ENCODE measurements at places on chromosomes 1 and 21.

GRCh38 chr1:232047473-232047872 is 420.9 kb downstream of the DISC1 start:
- no peak for DNase-seq

- DNase-seq = no peak
Observed at GRCh38 chr1:41158966-41159365, 83.1 kb downstream of the SCMH1 start.

DNA sequence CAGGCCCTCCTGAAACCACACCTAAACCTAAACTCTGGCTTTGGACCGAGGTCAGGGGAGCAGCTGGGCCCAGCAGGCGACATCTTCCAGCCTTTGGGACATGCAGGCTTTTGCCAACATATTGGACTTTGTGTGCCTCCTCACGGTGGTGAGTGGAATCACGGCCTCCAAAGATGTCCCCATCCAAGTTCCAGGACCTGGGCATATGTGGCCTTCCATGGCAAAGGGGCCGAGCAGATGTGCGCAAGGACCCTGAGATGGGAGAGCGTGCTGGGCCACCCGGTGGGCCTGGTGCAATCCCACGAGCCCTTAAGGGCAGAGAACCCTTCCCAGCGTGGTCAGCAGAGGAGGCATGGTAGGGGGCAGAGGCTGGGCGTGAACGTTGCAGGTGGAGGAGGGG is 160.8 kb upstream of the C1orf174 start:
- no peak for DNase-seq

DNA sequence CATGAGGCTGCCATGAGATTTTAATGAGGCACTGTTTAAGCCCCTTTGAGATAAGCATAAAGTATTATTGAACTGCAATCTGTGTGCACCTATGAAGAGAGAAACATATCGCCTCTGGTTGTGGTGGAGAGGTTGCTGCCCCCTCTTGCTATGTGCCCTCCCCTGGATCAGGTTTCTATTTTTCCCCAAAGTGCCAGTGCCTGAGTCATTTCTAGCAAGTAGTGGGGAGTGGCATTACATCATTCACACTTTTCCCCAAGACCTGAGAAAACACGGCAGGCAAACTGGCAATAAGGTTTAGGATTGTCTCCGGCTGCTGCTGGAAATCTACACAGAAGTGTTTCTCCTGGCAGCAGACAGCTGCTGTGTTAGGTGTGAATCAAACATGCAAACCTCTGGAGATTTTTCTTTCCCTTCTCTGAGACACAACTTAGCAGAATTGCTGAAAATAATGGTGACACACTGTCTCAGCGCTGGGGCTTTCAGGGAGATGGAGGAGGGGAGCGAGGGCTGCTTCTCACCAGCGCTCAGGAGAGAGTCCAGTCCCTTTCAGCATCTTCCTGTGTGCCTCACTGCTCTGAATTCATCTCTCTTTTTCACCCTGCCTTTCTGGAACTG is 13.7 kb upstream of the RGS16 start:
- no peak for DNase-seq

- DNase-seq = no peak
Observed at GRCh38 chr1:55654750-55655149, 439.6 kb upstream of the USP24 start.

DNA sequence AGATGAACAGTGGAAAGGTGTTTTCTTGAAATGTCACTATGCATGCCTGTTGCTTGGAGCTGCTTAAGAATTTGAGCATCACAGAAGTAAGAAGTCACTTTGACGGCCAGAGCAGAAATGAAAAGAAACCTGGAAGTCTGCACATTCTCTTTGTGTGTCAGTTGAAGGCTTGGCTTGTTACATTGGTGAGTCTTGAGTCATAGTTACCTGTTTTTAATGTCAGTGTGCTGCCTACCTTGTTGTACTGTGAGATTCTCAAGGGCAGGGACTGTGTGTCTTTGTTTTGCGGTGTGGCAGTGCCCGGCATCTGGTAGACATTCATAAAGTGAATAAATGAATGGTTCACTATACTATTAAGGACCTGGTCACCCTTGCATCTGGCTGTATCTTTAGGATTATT is 9.9 kb downstream of the OTUD3 start:
- DNase-seq = no peak

DNA sequence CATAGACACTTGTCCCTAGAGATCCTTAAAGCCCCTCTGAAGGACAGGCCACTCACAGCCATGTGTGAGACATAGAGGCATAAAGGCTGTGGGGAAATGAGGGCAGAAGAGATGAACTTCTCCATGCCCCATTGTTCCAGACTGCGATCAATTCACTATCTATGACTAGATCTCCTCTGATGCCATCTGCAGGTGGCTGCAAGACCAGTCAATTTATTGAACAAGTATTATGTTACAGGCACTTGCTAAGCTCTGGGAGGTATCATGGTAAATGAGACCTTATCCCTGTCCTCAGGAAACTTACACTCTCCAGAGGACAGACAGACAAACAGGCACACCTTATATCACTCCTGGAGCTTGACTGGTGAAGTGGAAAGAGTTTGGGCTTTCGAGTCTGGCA is 22.9 kb downstream of the UBIAD1 start:
- DNase-seq = no peak

DNA sequence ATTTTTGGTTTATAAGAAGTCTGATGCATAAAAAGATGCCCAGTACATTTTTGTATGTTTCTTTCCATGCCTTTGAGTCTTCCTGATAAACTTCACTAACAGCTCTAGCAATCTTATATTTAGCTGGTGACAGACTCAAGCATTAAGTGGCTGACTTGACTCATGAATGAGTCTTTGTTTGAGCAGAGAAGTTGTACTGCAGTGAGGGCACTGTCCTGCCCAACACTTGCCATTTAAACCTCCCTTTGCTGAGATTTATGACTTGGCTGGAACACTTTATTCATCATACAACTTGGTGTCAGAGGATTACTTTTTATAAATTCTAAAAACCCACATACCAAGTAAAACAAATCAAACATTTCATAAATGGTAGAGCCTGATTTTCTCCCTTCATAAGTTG is 14.6 kb upstream of the CAMSAP2 start:
- DNase-seq = no peak

DNA sequence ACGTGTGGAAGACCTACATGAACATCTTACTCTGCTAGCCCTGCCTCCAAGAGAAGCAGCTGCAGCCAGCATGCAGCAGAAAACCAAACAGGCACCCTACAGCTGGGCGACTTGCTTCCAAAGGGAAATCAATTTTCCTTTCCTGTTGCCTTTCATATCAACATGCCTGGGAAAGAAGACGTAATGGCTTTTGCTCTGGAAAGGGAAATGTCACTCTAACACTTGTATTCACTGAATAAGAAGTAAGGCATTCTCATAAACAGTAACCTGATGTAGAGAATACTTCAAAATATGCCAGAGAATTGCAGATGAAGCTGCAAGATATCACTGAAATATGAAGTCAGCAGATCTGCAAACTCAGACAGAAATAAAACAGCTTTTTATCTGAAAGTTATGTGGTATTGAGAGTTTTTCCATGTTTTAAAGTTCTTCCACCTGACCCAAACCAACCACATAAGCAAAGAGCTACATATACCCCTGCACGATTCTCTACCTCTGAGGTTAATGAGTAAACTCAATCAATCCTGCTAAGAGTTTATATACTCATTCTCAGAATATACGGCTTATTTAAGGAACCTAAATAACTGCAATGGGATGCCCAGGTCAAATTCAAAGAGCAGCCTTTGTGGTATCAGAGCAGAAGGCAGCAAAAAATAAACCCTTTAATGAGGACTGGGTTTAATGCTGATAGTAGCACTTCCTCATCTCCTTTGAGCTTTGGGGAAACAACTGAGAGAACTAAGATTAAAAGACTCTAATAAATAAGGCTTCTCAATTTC is 150.9 kb downstream of the RERE start:
- no peak for DNase-seq

DNA sequence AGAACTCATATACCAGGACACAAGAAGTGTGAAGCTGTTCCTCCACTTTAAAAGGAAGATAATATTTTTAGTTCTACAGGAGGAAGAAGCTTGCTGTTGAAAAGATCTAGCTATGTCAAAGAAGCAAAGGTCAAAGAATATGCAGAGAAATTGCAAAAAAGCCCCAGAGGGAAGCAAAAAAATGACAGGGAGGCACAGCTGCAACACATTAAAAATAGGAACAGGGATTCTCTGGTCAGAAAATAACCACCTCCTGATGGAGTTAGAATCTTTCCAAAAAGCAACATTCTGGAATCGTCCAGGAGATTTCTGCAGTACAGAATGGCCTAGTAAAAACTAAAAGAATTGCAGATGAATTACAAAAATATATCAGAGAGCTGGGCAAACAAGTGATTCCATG is 238.9 kb upstream of the PRMT6 start:
- no peak for DNase-seq

GRCh38 chr1:230919207-230919606 is 50.9 kb upstream of the C1orf198 start:
- DNase-seq = no peak

GRCh38 chr1:177925006-177925405 is 44.9 kb downstream of the SEC16B start:
- DNase-seq = no peak

DNA sequence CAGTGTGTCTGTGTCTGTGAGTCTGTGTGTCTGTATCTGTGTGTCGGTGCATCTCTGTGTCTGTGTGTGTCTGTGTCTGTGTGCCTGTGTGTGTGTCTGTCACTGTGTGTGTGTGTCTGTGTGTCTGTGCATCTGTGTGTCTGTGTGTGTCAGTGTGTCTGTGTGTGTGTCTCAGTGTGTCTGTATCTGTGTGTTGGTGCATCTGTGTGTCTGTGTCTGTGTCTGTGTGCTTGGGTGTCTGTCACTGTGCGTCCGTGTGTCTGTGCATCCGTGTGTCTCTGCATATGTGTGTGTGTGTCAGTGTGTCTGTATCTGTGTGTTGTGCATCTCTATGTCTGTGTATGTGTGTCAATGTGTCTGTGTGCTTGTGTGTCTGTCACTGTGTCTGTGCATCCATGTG is 44.7 kb upstream of the POFUT2 start:
- DNase-seq = no peak

DNA sequence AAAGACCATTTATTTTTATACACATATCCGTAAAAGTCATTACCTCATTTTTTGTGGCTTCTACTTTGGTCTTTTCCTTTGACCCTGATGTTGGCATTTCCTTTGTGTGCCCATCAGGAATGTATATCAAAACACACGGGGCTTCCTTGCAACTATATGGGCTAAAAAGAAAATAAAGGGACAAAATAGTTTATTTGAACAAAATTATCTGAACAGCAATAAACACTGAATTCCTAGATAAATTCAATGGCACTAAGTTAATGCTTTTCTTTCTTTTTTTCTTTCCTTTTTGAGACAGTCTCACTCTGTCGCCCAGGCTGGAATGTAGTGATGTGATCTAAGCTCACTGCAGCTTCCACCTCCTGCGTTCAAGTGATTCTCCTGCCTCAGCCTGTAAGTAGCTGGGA is 45.2 kb downstream of the EPRS1 start:
- no peak for DNase-seq

GRCh38 chr21:32828908-32829307 is 57.4 kb upstream of the PAXBP1 start:
- no peak for DNase-seq

- no peak for DNase-seq
Observed at GRCh38 chr1:79117376-79117775, 110.8 kb upstream of the ADGRL4 start.

Measured in stimulated activated CD8-positive, alpha-beta memory T cell treated with anti-CD3 and anti-CD28 coated beads, Interleukin-4, amount 100 ng/mL, for 4 hours (primary cell).